ENCODE measurements at places on chromosomes 3 and 15.

GRCh38 chr3:53502737-53503136 is 8.3 kb downstream of the CACNA1D start:
- DNase-seq: no peak

DNA sequence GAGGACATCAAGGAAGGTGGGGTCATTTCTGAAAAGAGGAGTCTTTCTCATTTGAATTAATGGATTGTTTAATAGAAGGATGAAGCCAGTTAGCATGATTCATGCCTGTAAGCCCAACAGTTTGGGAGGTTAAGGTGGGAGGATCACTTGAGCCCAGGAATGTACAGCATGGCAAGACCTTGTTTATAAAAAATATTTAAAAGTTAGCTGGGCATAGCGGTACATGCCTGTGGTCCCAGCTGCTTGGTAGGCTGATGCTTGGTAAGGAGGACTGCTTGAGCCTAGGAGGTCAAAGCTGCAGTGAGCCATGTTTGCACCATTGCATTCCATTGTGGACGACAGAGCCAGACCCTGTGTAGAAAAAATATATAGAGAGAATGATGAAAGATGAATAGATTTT is 165.5 kb downstream of the ALCAM start:
- DNase-seq: no peak

- DNase-seq: no peak
These were observed 144.3 kb upstream of the PFN2 start for GRCh38 chr3:150114873-150115540.

DNA sequence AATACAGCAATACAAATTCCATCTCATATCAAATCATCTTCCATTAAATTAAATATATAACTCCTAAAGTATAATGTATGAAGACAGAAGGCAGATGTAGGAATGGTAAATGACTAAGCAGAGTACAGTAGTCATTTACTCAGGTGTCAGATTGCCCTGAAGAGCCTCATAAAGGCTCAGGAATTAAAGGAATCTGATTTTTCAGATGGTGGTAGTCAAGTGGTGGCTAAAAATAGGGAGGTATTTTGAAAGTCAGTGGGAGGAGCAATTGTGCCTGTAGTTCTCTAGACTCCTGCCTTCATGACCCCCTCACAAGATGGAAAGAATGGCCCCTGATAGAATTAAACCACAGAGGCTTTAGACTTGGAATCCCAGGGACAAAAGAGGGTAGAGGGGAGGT is 142.7 kb upstream of the SYNPR start:
- DNase-seq: no peak

DNA sequence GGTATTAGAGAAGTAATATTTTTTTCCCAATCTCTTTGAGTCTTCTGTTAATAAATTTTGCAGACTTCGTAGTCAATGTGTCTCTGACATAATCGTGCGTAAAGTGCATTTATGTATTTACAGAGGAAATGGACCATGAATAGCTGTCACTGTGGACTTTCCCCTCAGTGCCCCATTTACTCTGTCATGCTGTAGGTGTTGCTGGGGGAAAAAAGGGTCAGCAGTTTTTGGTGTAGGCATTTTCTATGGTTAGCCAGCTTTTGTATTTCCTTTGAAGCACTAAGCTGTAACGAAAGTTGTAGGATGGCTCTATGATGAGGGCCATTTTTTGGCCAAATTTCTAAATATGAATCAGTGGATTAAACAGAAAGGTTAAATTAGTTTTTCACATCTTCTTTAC is 598.4 kb downstream of the FGF12 start:
- no peak for DNase-seq
